ENCODE measurements at places on chromosomes 3 and 15.
A peak's percentile ranks its signal among the peaks of the same experiment; 100 is the strongest.

- no peak for DNase-seq
Measured at GRCh38 chr3:61157414-61157813, 93.8 kb downstream of the FHIT start.

DNA sequence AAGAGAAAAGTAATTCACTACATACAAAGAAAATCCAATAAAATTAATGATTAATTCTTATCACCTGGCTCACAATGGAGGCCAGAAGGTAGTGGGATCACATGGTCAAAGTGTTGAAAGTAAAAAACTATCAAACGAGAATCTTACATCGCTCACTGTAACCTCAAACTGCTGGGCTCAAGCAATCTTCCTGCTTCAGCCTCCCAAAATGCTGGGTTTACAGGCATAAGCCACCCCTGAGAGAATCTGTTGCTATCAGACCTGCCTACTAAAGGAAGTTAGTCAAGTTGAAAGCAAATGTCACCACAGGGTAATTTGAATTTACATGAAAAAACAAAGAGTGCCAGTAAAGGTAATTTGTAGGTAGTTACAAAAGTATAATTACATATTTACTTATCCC lies 103.3 kb downstream of the PCCB start:
- DNase-seq: no peak

GRCh38 chr3:138937690-138938055 lies 9.3 kb downstream of the FOXL2 start:
- no peak for DNase-seq

DNA sequence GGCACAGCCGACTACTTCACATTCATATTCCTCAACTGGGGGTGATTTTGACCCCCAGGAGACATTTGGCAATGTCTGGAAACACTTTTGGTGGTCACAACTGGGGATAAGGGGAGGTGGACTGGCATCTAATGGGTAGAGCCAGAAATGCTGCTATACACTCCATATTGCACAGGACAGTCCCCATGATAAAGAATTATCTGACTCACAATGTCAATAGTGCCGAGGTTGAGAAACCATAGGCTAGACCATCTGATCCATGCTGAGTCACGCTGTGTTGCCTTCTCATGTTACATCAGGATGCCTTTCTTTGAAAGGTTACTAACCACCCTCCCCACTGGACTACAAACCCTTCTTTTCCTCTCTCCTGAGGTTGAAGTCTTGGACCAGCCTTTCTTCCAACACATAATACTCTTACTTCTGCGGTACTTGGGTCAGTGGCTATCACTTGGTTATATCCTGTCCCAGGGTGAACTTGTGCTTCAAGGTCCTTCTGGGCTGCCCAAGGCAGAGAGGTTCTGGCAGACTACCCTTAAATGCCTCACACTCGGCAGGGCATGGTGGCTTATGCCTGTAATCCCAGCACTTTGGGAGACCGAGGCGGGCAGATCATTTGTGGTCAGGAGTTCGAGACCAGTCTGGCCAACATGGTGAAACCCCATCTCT lies 68.8 kb downstream of the CTNNB1 start:
- no peak for DNase-seq

DNA sequence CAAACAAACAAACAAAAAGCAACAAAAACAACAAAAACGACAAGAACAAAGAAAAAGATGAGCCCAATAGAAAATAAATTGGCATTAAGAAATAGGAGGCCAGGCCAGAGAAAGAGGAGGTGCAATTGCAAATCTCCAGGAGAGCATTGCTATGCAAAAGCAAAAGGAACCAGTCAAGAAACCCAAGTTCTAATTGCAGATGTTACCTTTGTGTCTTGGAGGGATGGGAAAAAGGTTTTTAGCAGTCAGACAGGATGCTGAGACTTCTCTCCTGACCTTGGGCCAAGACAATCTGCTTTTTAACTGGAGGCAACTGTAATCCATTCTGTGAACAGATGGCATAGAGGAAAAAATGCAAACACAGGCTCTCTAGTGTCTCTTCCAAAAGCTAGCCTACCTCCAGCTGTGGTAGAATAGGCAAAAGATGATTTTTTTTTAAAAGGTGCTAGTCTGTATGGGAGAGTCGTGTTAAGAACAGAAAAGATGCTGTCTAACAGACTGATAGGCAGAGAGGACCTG lies 56.4 kb downstream of the LSAMP start:
- no peak for DNase-seq

DNA sequence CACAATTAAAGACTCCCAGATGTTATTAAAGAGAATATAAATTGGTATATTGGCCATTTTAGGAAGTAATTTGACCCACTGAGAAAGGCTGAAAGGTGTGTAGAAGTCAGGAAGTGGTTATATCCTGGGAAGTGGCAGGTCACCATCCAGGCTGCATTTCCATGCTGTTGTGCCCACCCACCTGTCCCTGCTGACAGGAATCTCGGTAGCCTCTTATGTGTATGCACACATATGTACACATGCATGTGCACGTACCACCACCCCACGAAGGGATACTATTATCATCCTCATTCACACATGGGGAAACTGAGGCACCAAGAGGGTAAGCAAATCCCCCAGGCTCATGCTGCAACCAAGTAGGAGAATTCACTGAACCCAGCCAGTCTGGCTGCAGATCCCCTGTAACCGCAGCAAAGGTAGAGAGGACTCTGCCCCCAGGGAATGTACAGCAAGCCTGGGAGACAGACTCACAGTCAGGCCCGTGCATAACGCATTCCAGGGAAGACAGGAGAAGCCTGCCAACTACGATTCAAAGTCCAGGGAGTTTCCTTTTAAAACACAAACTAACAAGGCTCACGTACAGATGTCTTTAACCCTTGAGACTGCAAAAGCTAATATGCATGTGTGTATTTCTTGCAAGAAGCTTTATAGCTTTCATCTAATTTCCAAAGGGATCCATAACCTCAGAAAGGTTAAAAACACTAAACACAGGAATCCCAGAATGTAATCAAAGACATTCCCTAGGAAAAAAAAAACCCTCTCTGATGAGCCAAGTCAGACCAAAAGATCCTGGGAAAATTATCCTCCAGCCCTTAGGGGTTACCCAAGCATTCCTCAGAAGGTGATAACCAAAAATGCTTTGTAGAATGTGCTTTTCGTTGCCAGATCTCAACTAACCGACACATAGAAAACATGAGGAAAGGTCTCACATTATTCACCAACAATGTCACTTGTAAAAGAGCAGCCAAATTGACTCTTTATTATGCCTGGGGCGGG lies 129.6 kb downstream of the ADAMTS17 start:
- no peak for DNase-seq

- DNase-seq: no peak
Measured at GRCh38 chr15:99467853-99468464, 97.8 kb upstream of the MEF2A start.

- DNase-seq: no peak
Measured at GRCh38 chr15:40239404-40239692, 485 bp downstream of the PAK6 start.

GRCh38 chr3:16064642-16065414 lies 109.7 kb upstream of the GALNT15 start:
- DNase-seq: peak; percentile 20

DNA sequence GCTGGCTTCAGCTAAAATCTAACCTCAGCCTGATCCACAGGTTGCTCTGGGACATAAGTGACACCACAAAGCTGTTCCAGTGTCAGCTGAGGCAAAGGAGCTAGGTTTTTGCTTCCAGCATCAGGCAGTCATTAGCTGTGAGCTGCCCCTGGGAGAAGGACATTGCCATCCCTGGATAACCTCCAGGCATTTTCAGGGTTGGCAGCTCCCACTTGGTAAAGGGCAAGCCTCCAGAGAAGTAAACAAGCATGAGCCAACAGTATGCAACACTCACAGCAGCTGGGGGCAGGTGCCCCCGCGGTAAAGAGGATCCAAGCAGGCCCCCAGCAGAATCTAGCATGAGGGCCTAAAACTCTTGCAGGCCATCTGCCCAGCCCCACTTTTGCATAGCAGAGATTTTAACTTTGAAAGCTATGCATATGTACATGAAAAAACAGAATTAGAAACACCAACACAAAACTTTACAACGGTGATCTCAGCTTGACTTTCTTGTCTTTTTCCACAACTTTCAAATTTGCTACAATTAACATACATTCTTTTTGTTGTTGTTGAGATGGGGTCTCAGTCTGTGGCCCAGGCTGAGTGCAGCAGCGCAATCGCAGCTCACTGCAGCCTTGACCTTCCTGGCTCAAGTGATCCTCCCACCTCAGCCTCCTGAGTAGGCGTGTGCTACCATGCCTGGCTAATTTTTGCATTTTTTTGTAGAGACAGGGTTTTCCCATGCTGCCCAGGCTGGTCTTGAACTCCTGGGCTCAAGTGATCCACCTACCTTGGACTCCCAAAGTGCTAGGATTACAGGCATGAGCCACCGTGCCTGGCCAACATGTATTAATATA lies 83.8 kb upstream of the TPM1 start:
- DNase-seq: no peak

DNA sequence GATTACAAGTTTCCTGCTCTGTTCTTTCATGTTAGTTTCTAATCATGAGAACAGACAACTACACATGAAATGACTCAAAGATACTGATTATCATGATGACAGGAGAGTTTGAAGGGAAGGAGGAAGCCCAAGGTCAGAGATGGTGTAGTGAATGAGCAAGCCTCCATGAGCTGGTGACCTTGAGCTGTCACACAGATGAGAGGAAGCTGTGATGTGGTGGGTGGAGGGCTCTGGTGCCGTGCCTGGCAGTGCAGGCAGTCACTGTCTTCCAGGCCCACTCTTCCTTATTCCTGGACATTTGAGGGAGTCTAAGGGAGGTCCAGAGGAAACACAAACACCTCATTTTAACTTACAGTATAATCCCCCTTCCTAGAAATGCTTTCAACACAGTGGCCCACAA lies 133.4 kb upstream of the ROPN1 start:
- peak; percentile 33 for DNase-seq

GRCh38 chr3:184726497-184726896 lies 14.6 kb upstream of the MAGEF1 start:
- no peak for DNase-seq

GRCh38 chr15:89490081-89490813 lies 6.1 kb downstream of the RHCG start:
- DNase-seq: no peak

GRCh38 chr3:127203024-127203423 lies 10.1 kb downstream of the PRR23E start:
- no peak for DNase-seq

GRCh38 chr15:67413770-67414390 lies 107.1 kb upstream of the C15orf61 start:
- no peak for DNase-seq

GRCh38 chr3:175741951-175742350 lies 882.8 kb downstream of the NAALADL2 start:
- no peak for DNase-seq

DNA sequence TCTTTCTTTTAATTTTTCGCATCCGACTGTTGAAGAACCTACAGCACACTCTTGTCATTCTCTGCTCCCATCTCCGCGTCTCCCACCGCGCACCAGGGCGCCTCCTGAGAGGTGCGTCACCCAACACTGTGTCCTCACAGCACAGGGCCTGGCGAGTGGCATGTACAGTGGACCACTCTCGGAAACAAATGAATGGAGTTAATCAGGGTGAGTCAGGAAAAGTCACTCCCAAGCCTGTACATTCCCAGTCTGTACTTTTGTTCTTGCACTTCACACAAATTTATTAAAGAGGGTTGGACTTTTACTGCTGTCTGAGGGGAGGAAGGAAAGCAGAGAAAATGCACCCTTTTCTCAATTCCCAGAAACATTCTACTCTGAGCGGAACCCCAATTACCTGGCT lies 625 bp downstream of the COL6A6 start:
- no peak for DNase-seq

DNA sequence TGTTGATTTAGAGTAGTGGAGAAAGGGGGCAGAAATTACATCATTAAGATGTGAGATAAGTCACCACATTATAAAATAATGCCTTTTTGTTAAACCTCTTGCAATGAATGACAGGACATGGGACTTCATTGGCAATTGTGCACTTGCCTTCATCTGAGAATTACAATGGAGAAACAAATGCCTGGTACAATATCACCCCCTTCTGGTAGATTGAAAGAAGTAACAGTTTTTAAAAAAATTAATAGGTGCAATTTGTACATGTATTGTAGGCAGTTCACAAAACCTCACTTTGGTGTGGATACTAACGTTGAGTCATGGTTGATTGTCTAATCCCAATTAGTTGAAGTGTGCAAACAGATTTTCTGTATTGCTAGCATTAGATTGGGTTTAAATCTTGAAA lies 4.6 kb upstream of the P2RY14 start:
- DNase-seq: peak; percentile 35

DNA sequence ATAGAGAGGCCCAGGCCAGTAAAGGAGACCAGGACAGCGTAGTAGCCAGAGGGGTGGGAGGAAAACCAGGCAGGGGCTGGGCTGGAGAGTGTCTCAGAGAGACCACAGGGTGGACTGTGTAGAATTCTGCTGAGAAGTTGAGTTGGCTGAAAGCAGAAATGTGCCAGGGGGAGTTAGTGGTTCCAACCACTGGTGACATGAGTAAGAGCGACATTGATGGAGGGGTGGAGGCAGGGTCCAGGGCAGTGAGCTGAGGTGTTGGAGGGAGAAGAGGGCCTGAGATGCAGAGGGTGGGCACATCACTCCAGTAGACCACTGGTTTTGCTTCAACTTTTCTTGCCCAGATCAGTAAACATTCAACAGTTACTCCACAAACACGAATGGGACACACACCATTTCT lies 106.5 kb downstream of the ASB7 start:
- DNase-seq: no peak

- no peak for DNase-seq
Measured at GRCh38 chr15:70852501-70853317, 1.2 kb downstream of the LARP6 start.

DNA sequence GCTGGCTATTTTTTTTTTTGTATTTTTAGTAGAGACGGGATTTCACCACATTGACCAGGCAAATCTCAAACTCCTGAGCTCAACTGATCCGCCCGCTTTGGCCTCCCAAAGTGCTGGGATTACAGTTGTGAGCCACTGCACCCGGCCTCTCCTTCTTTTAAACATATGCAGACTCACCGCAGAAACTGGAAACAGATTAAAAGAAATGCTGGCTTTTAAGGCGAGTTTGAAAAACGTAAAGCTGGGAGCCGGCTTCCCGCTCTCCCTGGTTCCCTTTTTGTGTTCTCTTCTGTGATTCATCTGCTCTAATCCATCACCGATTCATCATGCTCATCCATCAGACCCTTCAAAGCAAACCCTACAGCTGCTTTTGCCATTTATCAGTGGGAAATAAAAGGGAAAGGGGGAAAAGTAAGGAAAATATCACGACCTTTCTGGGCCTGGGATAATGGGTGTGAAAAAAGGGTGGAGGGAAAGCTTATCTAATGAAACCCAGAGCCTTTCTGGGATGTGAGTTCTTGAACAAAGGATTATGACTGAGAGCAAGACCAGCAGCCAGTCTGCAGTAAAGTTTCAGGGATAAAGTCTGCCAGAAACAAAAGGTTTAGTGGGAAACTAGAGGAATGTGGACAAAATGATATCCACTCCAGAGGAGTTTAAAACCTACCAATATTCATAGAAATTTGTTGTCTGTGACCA lies 92.3 kb upstream of the LRIG1 start:
- no peak for DNase-seq
